ENCODE measurements at places on chromosomes 12 and 14.

DNA sequence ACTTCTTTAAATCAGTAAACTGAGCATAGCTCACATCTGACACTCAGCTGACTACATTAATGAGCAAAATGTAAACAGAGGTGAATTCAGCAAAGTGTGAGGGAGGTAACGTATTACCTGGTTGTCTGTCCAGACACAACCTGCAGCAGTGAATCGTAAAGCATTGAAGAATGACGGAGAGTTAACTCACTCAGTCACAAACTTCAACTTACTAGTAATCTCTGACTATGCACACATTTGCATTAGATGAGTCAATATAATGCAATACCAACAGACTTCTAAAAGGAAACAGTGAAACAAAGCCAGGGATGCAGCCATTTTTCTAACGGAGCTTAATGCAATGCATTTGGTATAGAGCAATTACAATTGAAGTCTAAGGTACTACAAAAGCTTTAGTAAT lies 40.0 kb downstream of the STX2 start:
- no peak for DNase-seq

- no peak for DNase-seq
Observed at GRCh38 chr12:44155358-44155757, 319.5 kb downstream of the TMEM117 start.

DNA sequence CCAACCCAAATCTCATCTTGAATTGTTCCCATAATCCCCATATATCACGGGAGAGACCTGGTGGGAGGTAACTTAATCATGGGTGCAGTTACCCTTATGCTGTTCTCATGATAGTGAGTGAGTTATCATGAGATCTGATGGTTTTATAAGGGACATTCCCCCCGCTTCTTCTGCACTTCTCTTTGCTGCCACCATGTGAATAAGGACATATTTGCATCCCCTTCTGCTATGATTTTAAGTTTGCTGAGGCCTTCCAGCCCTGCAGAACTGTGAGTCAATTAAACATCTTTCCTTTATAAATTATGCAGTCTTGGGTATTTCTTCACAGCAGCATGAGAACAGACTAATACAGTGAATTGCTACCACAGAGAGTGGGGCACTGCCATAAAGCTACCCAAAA lies 179.1 kb downstream of the LRIG3 start:
- DNase-seq = no peak

DNA sequence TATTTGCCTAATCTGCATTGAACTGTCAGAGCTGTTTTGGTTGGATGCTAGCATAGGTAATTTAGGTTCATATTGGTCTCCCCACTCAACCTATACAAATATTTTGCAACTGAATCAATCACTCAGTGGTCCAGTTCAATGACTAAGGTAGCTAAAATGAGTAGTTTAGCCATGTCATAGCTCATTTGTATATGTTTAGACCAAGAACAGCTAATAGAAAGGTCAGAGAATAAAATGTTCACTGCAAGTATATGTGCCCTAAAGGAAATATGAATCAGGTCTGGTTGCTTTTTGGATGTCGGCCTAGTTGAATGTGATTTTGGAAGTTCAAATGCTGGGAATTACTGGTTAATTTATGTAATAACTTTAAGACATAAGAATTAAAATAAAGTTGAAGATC lies 883.9 kb downstream of the LRFN5 start:
- no peak for DNase-seq

DNA sequence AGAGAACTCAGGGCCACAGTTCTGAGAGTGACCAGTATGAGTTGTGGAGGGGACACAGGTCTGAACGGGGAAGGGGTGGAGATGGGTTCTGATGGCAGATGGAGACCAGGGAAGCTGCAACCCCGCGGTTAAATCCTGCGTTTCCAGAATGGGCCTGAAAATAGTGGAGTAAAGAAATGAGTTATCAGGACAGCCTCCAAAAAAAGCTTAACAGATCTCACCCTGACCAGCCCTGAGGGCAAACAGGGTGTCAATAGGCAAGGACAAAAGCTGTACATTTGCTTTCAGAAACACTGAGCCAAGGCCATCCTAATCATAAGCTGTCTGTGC lies 555 bp upstream of the RTN1 start:
- no peak for DNase-seq

GRCh38 chr12:80512781-80513180 lies 68.7 kb downstream of the PTPRQ start:
- DNase-seq = no peak

DNA sequence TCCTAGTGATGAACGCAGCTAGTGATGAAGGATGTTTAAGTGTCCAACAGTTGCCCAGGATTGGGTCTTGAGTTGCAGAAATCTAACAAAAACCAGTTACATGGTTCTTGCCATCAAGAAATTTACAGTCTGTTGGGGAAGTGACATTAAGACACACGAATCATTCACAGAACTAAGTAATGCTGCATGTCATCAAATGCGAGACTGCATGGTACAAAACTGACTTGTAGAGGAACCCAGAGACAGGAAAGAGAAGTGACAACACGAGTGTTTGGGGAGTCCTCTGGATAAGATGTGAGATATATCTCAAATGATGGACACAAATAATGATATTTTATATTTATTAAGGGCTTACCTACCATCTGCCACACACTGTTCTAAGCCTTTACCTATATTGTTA lies 6.1 kb upstream of the SYNE3 start:
- DNase-seq = no peak

DNA sequence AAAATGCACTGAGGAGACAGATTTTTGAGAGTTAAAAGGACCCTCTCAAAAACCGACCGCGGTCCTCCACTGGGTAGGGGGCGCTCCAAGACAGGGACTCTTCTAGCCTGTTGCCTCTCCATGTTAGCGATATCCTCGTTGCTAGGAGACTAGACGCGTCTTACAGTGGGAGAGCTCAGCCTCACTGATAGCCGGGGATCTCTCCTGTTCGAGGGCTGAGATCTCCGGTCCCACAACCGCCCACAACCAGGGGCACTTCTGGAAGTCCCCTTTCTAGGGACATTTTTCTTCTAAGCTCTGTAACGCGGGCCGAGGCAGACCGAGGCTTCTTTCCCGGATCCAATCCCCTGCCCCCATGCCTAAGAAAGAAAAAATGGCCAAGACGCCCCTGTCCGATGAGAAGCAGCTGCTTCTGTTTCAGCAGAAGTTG lies 21.3 kb downstream of the FKBP11 start:
- peak; percentile 20 for DNase-seq

DNA sequence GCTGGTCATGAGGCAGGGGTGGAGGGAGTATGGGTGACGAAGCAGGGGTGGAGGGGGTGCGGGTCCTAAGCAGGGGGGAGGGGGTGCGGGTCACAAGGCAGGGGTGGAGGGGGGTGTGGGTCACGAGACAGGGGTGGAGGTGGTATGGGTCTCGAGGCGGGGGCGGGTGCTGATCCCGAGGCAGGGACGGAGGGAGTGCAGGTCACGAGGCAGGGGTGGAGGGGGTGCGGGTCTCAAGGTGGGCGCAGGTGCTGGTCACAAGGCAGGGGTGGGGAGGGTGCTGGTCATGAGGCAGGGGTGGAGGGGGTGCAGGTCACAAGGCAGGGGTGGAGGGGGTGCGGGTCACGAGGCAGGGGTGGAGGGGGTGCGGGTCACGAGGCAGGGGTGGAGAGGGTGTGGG lies 56.5 kb downstream of the ITPK1 start:
- DNase-seq = no peak

GRCh38 chr14:52338051-52338681 lies 24.1 kb downstream of the PTGER2 start:
- no peak for DNase-seq

- no peak for DNase-seq
Observed at GRCh38 chr14:79011091-79011919, 841.1 kb downstream of the NRXN3 start.

GRCh38 chr12:21323736-21324135 lies 11.0 kb downstream of the SLCO1A2 start:
- DNase-seq = no peak

DNA sequence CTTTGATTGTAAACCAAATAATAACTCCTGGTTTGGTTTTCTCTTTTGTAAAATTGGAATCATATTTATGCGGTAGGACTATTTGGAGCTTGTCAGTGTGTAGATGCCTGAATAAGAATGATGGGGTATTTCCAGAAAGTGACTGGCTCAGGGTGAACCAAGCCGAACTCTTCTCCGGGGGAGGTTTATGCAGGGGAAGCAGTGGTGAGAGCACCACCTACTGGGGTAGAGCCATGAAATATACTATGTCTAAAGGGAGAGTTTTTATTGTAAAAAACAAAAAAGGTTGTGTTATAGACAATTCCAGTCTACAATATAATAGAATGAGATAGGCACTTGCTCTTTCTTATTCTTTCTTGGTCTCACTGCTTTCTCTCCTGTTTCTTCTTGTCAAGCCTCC lies 222.9 kb upstream of the SLC16A7 start:
- DNase-seq = no peak

- DNase-seq = no peak
Observed at GRCh38 chr12:109538191-109538863, 35.0 kb downstream of the MMAB start.

GRCh38 chr12:28456934-28457710 lies 266.9 kb downstream of the CCDC91 start:
- DNase-seq = no peak

DNA sequence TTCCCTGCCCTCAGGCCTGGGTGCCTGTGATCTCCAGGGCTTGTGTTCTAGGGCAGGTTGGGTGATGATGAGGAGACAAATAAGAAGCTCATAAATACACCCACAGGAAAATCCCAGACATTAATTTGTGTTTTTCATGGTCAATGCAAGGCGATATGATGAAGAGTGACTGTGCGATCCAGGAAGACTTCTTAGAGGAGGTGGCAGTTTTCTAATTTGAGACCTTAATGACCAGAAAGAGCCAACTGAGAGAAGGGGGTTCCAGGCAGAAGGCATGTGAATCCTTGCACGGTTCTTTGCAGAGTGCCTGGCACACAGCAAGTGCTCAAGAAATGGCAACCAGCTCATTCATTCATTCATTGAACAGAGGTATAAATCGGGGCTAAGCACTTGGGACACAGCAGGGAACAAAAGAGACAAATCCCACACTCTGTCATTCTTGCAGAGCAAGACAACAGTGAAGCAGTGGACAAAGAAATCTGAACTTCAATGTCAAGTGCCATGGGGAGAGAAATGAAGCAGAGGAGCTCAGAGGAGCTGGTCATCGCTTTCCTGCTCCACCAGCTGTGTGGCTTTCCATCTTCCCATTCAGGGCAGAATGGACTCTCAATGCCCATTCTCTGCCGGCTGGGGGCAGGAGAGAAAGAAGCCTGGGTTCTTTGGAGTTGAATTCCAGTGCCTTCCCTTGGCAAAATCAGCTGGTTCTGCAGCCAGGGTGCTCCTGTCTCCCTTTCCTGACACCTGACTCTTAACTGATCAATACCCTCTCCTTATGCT lies 128.3 kb downstream of the AACS start:
- DNase-seq = no peak

DNA sequence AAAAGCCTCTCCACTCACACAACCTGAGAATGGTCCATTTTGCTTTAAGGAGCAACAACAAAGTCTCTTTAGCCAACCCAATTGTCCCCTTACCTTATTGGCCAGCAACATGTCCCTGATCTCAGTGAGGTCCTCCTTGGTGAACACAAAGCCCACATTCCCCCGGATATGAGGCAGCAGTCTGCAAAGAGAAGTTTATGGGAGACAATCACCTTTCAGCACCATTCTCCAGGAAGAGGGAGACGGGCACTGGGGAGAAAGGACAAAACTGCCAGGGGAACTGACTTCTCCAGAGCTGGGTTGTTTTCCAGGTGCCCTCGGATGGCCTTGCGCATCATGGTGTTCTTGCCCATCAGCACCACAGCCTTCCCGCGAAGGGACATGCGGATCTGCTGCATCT lies 1.9 kb downstream of the RPLP0 start:
- DNase-seq = no peak

- DNase-seq = no peak
Observed at GRCh38 chr14:101439023-101439422, 122.3 kb upstream of the DIO3 start.

GRCh38 chr12:9075138-9075535 lies 40.6 kb downstream of the A2M start:
- no peak for DNase-seq

GRCh38 chr12:65649126-65649525 lies 175.2 kb upstream of the HMGA2 start:
- no peak for DNase-seq

- DNase-seq = no peak
Observed at GRCh38 chr12:46569826-46570439, 197.4 kb upstream of the SLC38A2 start.

DNA sequence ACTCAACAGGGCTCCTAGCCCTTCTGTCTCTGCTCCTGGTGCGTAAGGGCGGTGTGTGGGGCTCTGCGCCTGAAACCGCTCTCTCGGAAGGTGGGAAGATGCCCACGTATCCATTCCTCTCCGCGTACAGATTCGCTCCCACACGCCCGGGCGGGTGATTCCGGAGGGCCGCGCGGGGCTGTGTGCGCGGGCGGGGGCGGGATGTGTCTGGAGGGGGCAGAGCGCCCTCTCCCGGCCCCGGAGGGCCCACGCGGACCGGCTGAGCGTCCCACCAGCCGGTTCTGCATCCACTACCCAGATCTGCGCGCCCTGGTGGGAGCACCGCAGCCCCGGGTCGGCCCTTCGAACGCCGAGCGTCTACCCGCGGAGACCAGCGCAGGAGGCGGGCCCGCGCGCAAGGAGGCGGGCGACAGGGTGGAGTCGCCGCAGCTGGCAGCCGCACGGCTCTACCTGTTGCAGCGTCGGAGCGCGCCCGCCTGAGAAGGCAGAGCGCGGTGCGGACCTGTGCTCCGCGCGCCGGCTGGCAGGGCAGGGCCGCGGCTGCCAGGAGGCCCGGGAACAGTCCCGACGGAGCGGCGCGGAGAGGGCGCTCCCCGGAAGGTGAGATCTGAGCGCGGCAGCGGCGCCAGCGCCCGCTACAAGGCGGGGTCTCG lies 1.4 kb upstream of the KCNK13 start:
- DNase-seq = no peak

DNA sequence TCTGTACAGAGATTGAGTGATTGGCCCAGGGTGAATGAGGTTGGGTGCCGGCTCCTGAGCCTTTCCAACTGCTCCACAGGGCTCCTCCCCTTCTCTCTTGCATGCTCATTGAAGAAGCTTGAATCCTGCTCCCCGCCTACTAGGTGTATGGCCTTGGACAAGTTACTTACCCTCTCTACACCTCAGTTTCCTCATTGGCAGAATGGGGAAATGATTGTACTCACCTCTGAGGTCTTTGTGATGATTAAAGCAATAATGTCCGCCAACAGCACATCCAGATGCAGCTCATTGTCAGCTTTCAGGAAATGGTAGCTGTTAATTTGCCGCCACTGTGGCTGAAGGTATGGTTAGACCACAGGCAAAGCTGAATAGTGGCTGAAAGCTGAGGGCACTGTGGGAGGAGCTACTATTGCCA lies 174.1 kb downstream of the CRADD start:
- no peak for DNase-seq
